ENCODE measurements at places on chromosomes 4 and X. TPM values are rescaled to one million over a fixed set of nuclear protein-coding genes. Genes with fewer than 3 reads are reported as not detected.
A peak's percentile ranks its signal among the peaks of the same experiment; 100 is the strongest.

DNA sequence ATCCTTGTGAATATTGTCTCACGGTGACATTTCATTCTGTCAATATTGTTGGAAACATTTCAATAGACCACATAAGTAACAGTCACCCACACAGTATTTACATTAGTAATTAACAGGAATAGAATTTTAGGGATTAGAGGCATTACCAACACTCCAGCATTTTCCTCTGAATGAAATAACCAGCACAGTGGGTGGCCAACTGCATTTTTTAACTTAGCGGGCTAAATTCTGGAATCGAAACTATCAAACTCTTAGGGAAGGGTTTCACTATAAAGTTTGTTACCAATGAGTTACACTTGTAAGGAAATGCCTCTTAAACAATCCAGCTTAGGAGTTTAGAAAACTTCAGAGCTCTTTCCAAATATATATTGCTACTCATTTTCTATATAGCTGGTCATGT, 403.0 kb downstream of the ADGRL3 start:
- DNase-seq, result no peak

DNA sequence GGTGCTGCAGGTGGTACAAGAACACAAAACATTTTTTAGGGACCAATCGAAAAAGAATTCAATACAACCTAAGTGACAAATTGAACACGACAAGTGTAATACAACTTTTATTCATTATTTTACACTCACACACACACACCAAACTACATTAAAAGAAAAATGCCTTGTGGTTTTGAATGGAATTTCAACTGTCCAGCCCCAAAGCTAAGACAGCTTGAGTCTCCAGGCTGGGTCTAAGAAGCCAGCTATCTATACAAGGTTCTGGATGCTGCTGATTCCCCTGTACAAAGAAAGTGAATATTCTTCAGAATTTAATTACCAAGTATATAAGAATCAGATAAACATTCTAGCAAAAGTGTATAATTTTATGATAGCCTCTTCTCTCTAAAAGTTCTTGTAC, 118.2 kb downstream of the PPP3CA start:
- no peak for DNase-seq

Gene TBL1X
- total RNA-seq, result 15.0 TPM

DNA sequence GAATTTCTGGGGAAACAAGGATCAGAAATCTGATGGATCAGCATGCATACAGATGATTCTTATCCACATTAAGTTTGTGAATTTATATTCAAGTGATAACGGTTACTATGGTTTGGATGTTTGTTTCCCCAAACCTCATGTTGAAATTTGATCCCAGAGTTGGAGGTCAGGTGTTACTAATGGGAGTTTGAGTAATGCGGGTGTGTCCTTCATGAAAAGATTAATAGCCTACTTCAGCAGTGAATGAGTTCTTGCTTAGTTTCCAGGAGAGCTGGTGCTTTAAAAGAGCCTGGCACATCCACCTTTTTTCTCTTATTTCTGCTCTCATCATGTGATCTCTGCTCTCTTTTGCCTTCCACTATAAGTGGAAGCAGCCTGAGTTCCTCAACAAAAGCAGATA, 712.4 kb downstream of the IL1RAPL1 start:
- peak; percentile 25 for DNase-seq

Gene TCEAL6
- total RNA-seq, result not detected

DNA sequence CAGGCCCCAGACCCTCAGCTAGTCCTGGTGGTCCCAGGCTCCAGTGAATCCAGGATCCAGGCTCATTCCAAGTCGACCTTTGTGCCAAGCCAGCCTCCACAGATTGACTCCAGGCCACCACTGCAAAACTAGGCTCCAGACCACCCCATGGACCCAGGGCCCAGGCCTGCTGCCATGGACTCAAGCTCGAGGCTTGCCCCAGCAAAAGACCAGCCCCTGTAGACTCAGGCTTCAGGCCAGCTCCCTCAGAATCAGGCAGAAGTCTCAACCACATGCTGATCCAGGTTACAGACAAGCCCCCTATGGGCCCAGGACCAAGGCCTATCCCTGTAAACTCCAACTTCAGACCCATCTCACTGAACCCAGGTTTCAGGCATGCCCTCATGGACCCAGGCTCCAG, 692.4 kb downstream of the PCDH19 start:
- DNase-seq, result no peak

Gene NEUROG2
- total RNA-seq, result not detected

Gene CITED1
- total RNA-seq, result 0.72 TPM

DNA sequence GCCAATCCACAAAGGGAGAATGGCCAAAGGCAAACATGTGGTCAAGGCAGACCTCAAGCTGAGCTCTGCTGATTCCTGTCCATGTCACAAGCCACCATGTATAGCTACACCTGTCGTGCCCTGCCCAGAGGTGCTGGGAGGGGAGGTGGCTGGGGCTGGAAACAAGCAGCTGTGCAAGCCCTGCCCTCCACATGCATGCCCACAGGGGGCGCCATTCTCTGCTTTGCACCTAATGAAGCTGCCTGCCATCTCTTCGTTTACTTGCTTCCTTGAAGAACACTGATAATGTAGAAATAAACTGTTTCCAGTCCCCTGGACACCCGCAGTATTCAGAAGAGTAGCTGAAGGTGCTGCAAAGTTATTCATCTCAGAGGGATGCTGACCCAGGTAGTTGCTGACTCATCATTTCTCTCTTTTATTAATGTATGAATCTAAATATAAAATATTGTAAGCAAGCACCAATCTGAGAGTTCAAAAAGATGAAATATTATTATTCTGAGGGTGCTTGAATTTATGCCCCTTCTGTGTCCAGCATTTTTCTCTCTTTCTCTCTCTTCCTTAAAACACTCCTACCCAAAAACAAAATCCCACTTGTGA, 278.6 kb downstream of the ADGRA3 start:
- DNase-seq, result peak; percentile 44

Gene PAGE4
- total RNA-seq, result not detected

DNA sequence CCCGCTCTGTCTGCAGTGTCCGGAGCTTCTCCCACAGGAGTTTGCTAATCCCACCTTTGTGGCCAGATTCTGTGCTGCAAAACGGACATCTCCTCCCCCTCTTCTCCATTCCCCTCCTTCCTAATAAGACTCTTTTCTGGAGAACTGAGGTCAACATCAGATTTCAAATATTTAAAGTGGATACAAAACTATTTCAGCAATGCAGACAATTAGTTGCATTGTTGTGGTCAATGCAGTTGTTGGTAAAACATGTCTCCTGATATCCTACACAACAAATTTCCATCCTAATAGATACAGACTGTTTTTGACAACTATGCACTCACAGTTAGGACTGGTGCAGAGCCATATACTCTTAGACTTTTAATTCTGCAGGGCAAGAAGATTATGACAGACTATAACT, 5.1 kb upstream of the MCUB start:
- DNase-seq, result no peak

Gene TRAPPC2
- total RNA-seq, result 16.5 TPM

Gene ELK1
- 48.8 TPM for total RNA-seq

Gene TGIF2LX
- not detected for total RNA-seq

Gene CABS1
- not detected for total RNA-seq

GRCh38 chr4:7424553-7425111, 10.1 kb downstream of the PSAPL1 start:
- DNase-seq, result peak; percentile 14

Gene FREM3
- total RNA-seq, result not detected

DNA sequence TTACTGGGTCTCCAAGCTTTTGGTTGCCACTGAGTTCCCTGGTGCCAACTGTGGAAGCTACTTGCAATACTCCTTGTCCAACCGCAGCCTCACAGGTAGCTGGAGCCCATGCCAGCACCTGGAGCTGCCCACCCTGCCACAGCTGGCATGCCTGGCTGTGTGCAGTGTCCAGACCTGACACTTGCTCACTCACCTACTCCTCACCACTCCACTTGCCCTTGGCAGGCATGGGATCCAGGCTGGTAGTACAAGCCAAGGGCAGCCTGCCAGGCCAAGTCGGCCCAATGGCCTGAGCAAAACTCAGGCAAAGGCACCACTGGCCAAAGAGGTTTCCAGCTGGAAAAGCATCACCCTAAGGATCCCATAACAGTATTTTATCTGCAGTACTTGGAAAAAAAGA, 246.3 kb downstream of the PDGFC start:
- no peak for DNase-seq

DNA sequence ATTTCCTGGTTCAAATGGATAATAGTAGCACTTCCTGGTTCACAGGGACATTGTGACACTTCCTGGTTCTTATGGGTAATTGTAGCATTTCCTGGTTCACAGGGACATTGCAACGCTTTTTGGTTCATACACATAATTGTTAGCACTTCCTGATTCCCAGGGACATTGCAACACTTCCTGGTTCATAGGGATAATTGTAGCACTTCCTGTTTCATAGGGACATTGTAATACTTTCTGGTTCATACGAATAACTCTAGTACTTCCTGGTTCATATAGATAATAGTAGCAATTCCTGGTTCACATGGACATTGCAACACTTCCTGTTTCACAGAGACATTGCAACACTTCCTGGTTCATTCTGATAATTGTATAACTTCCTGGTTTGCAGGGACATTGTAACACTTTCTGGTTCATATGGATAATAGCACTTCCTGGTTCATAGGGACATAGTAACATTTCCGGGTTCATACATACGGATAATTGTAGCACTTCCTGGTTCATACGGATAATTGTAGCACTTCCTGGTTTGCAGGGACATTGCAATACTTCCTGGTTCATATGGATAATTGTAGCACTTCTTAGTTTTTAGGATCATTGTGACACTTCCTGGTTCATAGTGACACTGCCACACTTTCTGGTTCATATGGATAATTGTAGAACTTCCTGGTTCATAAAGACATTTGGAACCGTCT, 61.6 kb upstream of the CD99 start:
- DNase-seq, result peak; percentile 31

DNA sequence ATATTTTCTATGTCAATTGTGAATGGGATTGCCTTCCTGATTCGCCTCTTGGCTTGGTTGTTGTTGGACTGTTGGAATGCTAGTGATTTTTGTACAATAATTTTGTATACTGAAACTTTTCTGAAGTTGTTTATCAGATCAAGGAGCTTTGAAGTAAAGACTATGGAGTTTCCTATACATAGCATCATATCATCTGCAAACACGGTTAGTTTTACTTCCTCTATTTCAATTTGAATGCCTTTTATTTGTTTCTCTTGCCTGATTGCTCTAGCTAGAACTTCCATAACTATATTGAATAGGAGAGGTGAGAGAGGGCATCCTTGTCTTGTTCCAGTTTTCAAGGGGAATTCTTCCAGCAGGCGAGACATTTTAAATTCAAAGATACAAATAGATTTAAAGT, 226.5 kb downstream of the FBXO8 start:
- no peak for DNase-seq

- DNase-seq, result no peak
Measured at GRCh38 chrX:16039363-16039762, 84.0 kb upstream of the GRPR start.

Gene WDR17
- 1.5 TPM for total RNA-seq

- DNase-seq, result no peak
Measured at GRCh38 chrX:27863809-27864208, 56.0 kb downstream of the MAGEB10 start.

Gene SH2D1A
- total RNA-seq, result not detected

Gene DKK2
- 0.07 TPM for total RNA-seq

- no peak for DNase-seq
Measured at GRCh38 chrX:145826466-145826865, 8.8 kb downstream of the SLITRK2 start.

DNA sequence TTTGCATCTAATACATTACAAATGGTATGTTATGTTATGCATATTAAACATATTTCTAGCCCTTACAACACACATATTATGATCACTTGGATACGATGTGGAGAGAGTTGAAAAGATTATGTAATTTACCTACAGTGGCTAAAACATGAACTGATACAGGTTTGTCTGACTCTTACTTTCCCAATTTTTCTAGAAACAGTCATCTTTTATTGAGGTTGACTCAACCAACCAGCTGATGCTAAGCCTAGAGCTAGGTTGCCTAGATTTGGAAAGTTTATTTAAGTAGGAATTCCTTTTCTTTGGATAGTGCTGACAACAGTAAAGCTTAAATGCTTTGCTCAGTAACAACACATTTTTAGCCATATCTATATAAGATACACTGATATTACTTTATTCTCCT, 1215.1 kb downstream of the ADGRL3 start:
- no peak for DNase-seq

- peak; percentile 2 for DNase-seq
Measured at GRCh38 chr4:182486881-182487280, 243.7 kb downstream of the TENM3 start.

GRCh38 chrX:40327085-40327484, 229.3 kb upstream of the BCOR start:
- DNase-seq, result no peak
